ENCODE measurements at places on chromosomes 3 and 15.
A peak's percentile ranks its signal among the peaks of the same experiment; 100 is the strongest.

DNA sequence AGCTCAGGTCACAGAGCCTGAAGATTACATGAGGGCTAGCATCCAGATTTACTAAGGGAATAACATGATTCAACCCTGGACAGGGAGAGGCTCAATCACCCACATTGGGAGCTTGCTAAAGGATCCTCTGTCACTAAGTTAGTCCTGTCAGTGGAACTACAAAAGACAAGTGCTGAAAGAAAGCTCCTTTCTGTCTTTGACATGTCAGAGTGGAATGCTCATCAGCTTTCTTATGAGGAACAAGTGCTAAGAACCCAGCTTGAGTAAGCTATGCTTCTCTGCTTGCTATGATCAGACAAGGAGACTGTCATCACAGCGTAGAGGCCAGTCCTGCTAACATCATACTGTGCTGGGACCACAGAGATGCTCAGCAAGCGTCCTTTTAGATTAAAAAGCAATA, 74.5 kb downstream of the MB21D2 start:
- DNase-seq = no peak

DNA sequence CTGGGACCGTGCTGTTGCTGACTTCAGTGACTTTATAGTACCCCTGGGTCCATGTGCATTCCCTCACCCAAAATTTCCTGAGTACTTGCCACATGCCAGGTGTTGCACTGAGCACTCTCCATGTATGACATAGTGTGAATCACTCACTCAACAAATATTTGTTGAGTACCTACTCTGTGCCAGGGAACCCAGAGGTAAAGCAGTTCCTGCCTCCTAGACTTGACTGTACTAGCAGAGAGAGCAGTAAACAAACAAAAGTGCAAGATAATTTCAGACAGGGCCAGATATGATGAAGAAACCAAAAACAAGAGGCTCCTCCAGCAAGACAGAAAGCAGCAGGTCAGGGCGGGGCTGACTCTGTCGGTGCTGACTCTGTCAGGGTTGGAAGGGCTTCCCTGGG, 12.2 kb downstream of the TGM4 start:
- DNase-seq = no peak

- no peak for DNase-seq
Observed at GRCh38 chr3:14869917-14870782, 51.4 kb downstream of the FGD5 start.

DNA sequence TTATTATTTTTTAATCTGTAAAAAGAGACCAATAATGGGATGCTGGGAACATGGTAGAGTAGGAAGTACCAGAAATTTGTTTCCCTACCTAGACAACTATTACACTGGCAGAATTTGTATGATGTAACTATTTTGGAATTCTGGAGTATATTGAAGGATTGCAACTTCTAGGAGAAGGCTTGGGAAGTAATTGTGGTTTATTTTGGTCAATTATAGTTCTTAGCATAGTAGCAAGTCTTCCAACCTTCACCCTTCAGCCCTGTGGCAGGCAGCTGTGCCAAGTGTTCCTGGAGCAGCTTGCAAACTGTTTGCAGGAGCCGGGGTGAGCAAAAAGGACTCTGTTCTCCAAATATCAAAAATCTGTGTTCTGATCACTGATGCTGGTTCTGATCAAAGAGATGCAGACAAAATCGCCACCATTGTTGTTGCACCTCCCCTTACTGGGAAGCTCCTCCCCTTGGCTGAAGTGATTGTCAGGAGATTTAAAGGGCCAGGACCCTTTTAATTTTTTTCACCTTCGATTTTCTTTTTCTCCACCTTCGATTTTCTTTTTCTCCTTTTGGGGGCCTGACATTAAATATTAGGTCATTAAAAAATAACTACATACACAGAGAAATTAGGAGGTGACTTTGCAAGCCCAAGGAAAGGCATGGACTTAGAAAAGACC, 363.3 kb downstream of the SLC9A9 start:
- no peak for DNase-seq

- no peak for DNase-seq
Observed at GRCh38 chr3:190825386-190826016, 37.0 kb downstream of the GMNC start.

- no peak for DNase-seq
Observed at GRCh38 chr15:77030928-77031375, 36.0 kb downstream of the PSTPIP1 start.

DNA sequence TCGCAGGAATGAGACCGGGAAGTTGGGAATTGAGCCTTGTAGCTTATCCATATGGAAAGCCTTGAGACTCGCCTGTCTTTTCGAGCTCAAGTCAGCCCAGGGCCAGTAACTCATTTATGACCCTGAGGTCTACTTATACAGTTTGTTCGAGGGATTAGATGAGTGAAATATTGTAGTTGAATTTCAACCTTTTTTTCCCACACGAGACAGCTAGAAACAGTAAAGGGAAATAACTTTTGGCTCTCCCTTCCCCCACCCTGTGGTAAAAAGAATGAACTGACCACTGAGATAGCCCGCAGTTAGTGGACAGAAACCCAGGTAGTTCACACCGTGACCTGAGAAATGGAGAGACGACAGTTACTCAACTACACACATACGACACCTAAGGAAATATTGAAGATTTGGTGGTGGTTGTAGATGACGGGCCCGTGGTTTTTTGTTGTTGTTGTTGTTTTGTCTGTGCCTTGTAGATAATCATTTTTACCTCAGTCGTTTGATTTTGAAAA, 841 bp downstream of the EIF3J start:
- DNase-seq = no peak

GRCh38 chr3:157294491-157294890, 134.5 kb upstream of the CCNL1 start:
- DNase-seq = no peak

- no peak for DNase-seq
Observed at GRCh38 chr3:128226186-128226725, 73.0 kb downstream of the EEFSEC start.

DNA sequence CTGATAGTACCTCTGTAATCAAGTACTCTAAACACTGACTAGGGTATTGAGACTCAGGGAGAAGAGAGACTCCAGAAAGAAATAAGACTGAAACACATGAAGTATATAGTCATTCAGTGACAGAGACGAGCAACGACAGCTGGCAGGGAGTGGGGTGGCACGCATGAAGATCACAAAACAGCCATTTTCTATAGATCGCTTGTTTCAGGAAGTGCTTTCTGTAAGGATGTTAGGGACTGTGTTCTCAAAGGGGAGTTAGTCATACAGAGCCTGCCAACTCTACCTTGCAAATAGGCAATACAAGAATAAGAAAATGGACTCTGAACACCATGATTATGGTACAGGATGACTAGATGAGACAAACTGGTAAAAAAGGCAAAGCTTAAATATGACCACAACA, 139.5 kb downstream of the TBL1XR1 start:
- DNase-seq = peak; percentile 15

- no peak for DNase-seq
Observed at GRCh38 chr15:89198196-89198595, 23.2 kb downstream of the RLBP1 start.

DNA sequence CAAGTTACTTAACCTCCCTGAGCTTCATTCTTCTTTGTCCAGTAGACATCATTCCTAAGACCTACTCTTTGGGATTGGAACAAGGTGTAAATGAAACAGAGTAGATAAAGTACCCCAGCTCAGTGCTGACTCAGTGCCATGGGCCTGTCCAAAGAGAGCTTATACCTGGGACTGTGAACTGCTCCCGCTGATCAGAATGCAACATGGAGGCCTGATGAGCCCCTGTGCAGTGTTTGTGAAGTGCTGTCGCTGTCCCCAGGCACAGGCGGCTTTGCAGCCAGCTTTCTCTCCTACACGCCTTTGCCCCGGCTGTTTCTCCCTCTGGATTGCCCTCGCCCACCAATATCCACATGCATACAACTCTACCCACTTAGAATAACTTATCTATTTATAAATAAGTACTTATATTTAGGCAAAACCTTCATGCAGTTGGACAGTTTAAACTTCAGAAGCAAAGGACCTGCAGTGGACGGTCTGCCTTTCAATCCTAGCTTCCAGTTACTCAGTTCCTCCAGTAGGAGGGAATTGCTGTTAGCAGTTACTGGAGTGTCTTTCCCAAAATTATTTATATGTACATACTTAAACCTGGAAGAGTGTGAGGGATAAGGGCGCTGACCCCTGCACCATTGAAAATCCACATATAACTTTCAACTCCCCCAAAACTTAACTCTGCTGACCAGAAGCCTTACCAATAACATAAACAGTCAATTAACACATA, 80.0 kb downstream of the CORO2B start:
- no peak for DNase-seq

- no peak for DNase-seq
Observed at GRCh38 chr15:83512459-83512858, 65.3 kb downstream of the SH3GL3 start.

DNA sequence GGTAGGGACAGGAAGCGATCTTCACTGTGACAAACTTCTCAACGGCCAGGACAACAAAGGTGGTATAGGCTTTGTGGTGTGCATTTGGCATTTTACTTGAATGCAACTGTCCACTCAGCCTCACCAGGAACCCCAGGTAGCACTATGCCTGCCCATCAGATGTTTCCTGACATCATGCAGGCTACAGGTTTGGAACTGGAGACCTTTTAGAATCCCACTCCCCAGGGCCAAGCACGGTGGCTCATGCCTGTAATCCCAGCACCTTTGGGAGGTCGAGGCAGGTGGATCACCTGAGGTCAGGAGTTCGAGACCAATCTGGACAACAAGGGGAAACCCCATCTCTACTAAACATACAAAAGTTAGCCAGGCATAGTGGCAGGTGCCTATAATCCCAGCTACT, 9.6 kb downstream of the STARD5 start:
- no peak for DNase-seq

- no peak for DNase-seq
Observed at GRCh38 chr3:43873723-43874122, 183.0 kb downstream of the ABHD5 start.

GRCh38 chr3:15982243-15982642, 184.5 kb upstream of the ANKRD28 start:
- no peak for DNase-seq

DNA sequence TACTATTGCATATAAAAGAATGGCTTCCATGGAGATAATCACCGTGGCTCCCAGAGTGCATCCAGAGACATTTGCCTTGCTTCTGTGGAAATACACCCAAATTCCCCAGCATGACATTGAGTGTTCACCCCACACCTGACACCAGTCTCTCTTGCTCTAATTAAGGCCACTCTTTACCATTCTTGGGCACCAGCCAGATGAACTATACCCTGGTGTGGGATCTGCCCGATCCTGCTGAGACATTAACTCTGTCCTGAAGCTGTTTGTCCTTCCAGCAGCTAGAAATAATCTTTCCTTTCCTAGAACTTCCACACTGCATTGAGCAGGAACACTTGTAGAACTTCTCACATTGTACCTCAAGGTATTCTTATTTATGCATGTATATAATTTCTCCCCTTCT, 105.2 kb downstream of the LPP start:
- DNase-seq = no peak

- DNase-seq = no peak
Observed at GRCh38 chr3:65144791-65145351, 457.1 kb upstream of the ADAMTS9 start.

GRCh38 chr3:98731720-98732285, 31.3 kb upstream of the ST3GAL6 start:
- DNase-seq = no peak

DNA sequence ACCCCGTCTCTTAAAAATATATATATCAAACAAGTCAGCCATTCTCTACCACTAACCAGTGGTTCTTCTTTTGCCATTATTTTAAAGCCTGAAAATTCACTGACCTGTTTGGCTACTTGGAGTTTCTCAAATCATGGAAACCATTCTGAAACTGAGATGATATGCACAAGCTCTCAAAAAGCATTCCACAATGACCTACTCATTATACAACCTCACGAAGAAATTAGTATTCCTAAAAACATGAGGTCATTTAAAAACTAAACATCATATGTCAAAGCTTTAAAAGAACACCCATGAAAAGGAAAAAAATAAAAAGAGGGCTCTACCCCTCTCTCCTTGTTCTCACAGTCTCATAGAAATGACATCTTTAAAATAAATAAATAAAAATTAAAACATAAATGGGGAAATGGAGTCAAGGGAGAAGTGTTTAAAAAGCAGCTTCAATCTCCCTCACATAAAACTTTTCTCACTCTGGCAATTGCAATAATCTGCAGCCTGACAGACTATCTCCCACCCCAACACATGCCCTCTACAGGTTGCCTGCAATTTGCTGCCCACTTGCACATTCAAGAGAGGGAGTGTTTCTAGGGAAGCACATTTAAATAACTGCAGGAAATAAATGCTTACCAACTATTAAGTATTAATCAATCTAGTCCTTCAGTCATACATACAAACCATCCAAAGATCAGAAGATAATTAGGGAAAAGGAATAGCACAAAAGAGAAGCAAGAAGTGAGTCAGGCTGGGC, 73.3 kb downstream of the TRANK1 start:
- DNase-seq = no peak

DNA sequence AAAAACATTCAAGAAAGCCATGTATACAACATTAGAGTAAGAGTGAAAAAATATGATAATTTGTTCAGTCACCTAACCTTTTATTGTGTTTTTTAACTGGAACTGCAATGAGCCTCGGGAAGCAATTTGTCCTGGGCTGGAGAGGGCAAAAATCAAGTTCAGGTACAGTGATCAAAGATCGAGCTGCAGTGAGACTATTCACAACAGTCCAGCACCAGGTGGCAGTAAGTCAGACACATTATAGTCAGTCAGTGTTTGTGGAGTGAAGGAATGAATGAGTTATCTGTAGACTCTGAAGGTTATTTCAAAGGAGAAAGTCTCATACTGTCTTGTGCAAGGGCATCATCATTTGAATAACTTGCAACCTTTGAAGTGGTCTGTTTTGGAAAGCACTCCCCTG, 116.6 kb downstream of the CHDH start:
- DNase-seq = no peak

DNA sequence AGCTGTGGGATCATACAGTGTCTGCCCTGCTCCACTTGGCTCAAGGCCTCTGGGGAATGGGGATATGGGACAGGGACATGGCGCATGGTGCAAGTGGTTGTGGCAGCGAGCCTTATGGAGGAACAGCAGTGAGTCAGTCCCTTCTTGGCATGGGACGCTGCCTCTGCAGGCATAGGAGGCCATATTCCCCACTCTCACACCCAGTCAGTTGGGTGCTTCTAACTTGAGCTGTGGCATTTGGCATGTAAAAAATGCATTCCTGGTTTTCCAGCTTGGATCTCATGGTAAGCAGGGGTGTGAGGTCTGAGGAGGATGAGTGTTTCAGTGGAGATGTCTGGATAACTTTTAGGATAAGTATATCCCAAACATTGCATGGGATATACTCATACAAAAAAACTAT, 31.6 kb upstream of the UBE2Q2 start:
- DNase-seq = no peak

DNA sequence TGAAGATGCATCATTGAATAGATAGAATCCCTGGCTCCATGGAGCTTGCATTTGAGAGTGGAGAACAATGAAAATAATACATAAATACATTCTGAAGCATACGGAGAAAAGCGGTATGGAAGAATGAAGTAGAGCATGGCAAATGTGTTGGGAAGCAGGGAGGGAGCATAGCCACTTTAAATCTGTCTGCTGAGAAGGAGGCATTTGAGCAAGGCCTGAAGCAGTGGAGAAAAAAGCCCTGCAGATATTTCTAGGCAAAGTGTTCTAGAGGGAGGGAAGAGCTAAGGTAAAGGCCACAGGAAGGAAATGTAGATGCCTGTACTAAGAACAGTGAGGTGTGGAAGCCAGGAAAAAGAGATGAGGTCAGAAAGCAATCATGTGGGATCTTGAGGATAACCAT, 484.8 kb downstream of the CNTN3 start:
- DNase-seq = no peak

GRCh38 chr3:44079916-44080315, 161.8 kb upstream of the TOPAZ1 start:
- no peak for DNase-seq
